Activated CD8-positive, alpha-beta memory T cell treated with anti-CD3 and anti-CD28 coated beads for 24 hours (primary cell): ENCODE measurements at places on chromosomes 2 and 18.

DNA sequence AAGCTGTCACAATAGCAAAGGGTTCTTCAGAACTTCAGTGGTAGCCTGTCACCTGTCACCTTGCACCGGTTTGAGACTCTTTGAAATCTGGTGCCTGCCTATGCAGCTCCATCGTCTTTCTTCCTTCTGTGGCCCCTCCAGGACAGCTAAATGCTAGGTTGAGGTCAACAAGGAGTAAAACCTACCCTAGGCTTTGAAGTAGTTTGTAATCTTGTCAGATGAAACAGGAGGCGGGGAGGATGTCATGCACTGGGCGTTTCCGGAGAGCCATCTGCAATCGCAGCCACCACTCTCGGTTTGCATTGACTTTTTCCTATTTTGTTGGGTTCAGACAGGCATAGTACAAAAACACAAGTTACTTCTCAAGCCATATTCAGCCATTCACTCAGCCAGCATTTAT is 116.7 kb downstream of the LPIN1 start:
- no peak for DNase-seq

GRCh38 chr2:96106991-96107707 is 9.2 kb downstream of the ADRA2B start:
- DNase-seq, result no peak

DNA sequence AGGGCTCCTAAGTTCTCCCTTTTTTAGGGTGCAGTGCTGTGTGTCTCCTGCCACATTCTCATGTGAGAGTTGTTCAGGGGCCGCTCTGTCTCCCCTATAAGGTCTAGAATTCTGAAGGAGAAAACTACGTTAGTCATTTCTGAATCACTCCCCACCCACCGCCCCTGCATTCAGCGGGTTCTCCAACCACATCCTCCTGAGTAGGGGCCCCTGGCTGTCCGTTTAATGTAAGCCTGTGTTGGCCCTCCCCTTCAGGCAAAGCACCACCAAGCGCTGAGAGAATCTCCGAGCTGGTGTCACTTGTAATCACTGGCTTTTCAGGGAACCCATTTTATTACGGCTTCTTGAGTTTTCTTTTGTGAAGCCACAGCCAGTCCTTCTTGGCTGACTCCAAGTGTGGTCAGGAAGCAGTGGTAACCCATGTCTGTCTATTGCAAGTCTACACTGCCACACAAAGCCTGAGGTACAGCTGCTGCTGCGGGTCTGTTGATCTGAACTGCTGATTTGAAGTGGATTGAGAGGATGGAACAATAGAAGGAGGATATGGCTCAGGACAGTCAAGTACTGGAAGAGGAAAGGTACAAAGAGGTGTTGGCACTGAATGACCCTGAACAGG is 16.9 kb downstream of the LCT start:
- DNase-seq, result peak; percentile 90

DNA sequence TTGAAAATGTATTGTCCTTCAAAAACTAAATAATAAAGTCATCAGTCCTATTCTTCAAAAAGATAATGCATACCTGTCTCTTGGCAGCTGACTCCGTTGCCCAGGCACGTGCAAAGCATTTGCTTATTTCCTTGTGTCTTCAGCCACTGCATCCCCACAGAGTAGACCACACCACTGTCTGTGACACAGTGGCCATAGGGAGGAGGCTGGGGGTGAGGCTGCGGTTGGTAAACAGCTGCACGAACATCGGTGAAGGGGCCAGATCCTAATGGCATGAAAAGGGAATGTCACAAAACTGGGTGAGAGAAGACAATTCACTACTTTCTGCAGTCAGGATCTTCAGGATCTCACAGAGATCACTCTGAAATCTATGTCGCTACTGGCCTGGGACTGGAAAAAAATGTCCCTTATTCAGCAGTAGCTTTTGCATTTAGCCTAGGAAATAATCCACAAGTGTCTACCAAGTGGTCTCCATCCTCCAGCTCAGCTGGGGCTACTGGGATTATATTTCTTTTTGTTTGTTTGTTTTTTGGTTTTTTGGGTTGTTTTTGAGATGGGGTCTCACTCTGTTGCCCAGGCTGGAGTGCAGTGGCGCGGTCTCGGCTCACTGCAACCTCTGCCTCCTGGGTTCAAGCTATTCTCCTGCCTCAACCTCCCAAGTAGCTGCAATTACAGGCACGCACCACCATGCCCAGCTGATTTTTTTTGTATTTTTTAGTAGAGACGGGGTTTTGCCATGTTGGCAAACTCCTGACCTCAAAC is 10.7 kb downstream of the FN1 start:
- DNase-seq, result no peak

DNA sequence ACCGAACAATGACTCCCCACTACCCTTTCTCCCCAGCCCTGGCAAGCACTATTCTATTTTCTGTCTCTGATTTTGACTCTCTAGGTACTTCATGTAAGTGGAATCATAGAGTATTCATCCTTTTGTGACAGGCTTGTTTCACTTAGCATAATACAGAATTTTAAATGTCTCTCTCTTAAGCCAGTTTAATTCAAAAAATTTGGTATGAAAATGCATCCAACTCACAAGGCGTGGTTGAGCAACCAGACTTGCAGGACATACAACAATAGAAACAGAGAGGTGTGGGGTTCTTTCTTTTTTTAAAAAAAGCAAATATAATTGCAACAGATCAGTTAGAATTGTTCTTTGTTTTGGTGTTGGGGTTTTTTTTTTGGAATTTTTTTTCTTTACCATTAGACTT is 47.6 kb upstream of the TMEM87B start:
- no peak for DNase-seq

DNA sequence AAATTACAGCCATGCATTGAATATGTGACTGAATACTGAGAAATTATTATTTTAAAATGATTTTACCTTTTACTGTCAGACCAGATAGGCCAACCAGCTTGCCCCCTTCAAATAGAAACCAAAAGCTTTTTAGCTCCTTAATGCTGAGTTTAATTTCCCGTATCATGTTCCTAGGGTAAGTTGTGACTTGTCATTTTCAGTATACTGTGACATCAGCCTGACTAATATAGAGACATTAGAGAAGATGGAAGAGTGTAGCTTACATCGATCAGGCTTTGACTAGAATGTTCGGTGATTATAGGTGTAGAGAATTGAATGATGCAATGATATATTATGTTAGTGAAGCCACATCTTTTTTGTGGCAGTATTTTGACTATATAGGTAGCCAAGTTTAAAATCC is 50.6 kb upstream of the ZEB2 start:
- no peak for DNase-seq

- no peak for DNase-seq
Measured at GRCh38 chr2:158269143-158269542, 167.5 kb downstream of the UPP2 start.

DNA sequence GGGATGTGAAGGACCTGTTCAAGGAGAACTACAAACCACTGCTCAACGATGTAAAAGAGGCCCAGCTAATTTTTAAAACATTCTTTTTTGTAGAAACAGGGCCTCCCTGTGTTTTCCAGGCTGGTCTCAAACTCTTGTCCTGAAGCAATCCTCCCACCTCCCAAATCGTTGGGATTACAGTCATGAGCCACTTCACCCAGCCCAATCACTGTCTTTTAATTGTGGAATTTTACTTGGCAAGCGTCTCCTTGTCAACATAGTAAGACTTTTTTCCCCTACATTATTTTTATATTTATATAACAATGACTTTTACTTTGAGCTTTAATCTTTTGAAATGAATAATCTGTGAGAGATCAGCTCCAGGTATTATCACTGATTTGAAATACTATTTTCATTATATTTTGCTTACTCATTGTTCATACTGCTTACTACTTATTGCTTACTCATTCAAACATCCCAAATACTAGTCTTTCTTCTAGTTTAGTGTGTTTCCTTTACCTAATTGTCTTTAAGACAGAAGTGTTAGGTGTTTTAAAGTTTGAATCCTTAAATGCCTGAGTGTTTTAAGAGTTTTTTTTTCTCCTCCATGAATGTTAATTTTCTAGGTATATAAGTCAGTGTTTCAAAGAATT is 48.9 kb downstream of the PTPN4 start:
- DNase-seq, result no peak

- DNase-seq, result no peak
Measured at GRCh38 chr2:232993231-232993821, 19.7 kb downstream of the NGEF start.

DNA sequence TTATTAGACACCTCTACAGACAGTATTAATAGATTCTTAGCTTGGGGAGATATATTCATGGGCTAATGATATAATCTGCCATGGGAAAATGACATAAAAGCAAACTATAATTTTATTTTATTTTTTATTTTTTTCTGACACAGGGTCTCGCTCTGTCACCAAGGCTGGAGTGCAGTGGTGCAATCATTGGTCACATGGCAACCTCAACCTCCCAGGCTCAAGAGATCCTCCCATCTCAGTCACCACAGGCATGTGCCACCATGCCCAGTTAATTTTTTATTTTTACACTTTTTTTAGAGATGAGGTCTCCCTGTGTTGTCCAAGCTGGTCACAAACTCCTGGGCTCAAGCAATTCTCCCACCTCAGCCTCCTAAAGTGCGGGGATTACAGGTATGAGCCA is 39.3 kb downstream of the RTN4 start:
- no peak for DNase-seq

GRCh38 chr2:9754532-9754887 is 88.8 kb upstream of the TAF1B start:
- no peak for DNase-seq

- DNase-seq, result no peak
Measured at GRCh38 chr2:64362562-64363026, 91.4 kb upstream of the LGALSL start.

GRCh38 chr2:206257861-206258260 is 16.6 kb upstream of the ZDBF2 start:
- no peak for DNase-seq

DNA sequence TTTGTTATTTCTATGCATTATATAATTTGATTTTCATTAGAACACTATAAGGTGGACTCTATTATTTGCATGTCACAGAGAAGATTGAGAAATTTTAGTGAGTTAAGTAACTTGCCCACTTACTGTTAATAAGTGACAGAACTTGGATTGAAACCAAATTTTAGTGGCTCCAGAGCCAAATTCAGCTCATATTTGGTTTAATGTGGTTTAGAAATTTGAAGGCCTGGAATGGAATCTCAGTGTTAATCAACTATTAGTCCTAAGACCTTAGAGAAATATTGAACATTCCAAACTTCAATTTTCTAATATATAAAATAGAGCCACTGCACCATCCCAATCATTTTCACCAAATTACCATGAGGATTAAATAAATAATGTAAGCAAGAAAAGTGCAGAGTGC is 281.6 kb downstream of the ZNF385B start:
- DNase-seq, result no peak

DNA sequence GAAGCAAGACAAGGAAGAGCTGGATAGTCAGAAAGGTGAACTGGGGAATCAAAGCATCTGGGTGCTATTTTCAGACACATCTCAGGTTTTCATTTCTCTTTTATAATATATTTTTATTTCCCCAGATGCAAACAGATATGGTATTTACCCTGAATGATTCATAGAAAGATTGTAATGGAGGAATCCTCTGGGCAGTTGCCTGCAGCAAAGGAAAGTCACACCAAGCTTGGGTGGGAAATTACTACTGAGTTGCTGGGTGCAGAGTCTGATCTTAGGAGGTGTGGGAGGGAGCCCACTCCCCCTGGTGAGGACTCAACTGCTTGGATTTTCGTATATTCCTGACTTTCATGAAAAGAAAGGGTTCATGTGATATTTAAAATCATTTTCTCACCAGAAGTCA is 2.1 kb downstream of the EFR3B start:
- DNase-seq, result no peak

- no peak for DNase-seq
Measured at GRCh38 chr18:30469091-30469490, 573.5 kb downstream of the DSC3 start.

- DNase-seq, result no peak
Measured at GRCh38 chr2:42281416-42282081, 79.5 kb downstream of the COX7A2L start.

DNA sequence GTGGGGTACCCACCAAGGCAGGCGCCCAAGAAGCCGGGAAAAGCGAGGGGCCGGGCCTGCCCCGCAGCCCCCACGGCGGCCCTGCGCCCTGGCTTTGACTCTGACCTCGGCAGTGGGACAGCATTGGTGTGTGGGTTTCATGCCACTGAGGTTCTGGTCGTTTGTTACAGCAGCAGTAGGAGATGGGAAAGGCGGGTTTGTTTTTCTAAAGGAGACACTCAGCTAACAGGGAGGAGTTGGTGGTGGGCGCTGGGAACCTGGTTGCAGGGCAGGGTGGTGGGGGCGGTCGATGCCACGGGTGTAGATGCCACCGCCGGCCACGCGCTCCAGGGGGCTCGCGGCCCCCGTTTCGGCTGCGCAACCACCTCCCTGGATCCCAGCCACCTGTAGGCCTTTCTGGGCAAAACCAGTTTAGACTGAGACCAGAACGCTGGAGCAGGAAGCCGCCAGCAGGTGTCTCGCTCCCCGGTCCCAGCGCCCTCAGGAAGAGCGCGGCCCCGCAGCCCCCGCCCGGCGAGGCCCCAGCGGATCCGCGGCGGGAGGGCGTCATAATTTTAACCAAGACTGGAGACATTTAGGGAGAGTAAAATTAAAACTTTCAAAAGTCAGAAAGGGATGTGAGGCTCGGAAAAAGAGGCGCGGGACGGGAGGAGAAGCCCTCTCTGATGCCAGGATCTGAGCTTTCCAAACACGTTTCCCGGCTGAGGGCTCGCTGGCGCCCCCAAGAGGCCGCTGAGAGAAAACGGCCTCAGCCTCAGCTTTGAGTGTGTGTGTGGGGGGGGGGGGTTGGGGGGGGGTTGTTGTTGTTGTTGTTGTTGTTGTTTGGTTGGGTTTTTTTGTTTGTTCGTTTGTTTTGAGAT is 17.4 kb downstream of the CIDEA start:
- DNase-seq, result peak; percentile 70
